HS-27A (cell line): ENCODE measurements at places on chromosomes 3 and 15.

- no peak for DNase-seq
These were observed 34.5 kb upstream of the CHST2 start for GRCh38 chr3:143084856-143085731.

- peak; percentile 54 for DNase-seq
These were observed 34.0 kb upstream of the RPP14 start for GRCh38 chr3:58271901-58272501.

DNA sequence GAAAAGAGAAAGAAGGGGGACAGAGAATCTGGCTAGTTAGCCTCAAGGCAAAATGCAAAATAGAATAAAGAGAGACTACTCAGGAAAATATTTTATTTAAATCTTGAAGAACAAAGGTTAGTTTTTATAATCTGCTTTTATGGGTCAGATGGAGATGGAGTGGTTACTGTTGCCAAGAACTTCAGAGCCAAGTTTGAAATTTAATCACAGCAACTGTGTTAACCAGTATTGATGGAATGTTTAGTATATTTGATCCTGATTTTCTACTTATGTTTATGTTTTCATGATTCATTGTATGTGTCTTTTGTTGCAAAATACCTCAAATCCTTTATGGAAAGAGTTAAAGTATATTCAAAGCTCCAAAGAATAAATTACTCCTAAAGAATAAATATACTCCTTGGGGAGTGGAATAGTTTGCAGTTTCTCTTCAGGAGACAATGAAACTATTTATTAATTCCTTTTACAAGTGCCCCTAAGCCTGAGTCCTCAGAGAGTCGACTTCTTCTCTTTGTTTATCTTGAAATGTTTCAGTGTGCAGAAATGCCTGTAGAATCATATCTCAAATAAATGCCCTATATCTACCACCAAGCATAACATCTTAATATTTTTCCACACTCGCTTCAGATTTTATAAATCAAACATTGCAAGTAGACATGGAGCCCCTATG lies 60.9 kb upstream of the THSD4 start:
- no peak for DNase-seq

- no peak for DNase-seq
These were observed 14.1 kb upstream of the SHF start for GRCh38 chr15:45201869-45202268.

GRCh38 chr3:45106874-45107273 lies 39.3 kb downstream of the CDCP1 start:
- no peak for DNase-seq

- DNase-seq, result no peak
These were observed 424.0 kb upstream of the NECTIN3 start for GRCh38 chr3:110647586-110647985.

DNA sequence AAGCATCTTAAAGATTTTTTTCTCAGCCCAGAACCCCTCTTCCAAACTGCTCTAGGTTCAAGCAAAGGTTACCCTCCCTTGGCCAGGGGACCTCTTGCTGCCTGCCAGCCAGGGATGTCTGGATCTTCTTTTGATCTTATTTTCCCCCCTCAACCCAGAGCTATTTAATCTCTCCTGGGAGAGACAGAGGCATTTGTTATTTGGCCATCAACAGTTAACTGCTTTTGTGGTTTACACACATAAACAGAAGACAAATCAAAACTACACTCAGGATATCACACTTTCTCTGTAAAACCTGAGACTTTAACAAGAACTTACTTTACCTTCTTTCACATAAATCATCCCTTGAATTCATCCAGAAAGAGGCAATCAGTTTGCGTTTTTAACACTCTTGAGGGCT lies 272.5 kb downstream of the THSD4 start:
- DNase-seq, result no peak

DNA sequence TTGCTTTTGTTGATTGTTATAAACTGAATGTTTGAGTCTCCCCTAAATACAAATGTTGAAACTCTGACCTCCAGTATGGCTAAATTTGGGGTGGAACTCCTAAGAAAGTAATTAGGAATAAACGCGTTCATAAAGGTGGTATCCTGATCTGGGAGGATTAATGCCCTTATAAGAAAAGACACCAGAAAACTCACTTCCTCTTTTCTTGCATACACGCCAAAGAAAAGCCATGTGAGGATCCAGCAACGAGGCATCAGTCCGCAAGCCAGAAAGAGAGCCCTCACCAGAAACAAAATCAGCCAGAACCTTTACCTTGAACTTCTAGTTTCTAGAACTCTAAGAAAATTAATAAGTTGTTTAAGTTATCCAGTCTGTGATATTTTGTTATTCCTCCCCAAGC lies 37.4 kb upstream of the AZI2 start:
- DNase-seq, result no peak

- no peak for DNase-seq
These were observed 15.5 kb downstream of the STIMATE start for GRCh38 chr3:52881871-52882270.

DNA sequence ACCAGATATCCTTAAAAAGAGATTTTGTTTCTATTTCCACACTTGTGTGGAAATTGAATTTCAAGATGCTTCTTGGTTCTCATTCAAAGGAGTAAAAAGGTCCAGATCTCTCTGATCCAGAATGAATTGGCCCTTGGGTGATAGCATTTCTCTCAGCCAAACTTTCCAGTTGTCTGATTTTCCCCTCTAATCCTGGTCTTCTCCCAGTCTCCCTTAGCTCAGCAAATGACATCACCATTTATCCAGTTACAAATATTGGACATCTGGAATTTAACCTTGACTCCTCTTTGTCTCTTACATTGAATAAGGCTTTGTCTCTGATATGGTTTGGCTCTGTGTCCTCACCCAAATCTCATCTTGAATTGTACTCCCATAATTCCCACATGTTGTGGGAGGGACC lies 10.2 kb upstream of the FGF7 start:
- no peak for DNase-seq

DNA sequence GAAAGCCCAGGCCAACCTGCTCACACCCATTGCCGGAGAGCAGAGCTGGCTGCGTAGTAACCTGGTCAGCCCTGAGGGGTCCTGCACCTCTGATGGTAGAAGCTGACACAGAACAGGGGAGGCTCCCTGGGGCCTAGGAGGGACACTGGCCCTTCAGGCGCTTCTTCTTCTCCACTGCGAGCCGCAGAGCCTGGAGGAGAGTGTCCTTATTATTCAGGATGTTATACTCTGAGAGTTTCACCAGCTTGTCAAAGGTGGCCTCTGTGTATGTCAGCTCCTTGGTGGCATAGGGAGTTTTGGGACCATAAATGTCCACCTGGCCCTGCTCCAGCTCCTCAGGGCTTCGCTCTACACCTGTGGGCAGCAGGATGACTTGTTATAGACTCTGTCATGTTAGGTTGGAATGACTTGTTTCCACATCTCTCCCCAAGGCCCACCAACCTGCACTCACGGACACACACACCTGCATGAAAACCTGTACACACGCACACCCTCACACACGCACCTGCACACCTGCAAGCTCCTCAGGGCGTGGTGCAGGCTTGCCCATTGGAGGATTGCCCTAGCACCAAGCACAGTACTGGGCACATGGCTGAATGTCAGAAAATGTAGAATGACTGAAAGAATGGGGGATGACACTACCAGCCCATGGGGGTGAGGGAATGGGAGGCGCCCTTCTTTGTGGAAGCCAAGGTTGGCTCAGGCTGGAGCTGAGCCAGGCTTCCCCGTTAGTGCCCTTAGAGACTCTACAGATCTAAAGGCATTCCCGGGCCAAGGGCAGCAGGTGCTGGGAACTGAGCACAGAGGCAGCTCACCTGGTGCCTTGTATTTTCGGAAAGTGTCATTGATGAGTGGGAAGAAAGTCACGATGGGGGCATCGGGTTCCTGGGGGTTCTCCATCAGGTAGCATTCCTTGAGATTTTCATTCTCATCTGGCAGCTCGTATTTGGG lies 11.5 kb upstream of the EHD4 start:
- DNase-seq, result no peak

GRCh38 chr15:49769225-49769624 lies 148.4 kb downstream of the DTWD1 start:
- DNase-seq, result no peak

GRCh38 chr3:132622761-132623160 lies 25.7 kb downstream of the ACKR4 start:
- DNase-seq, result no peak

GRCh38 chr3:102238362-102238761 lies 196.5 kb upstream of the ZPLD1 start:
- no peak for DNase-seq

DNA sequence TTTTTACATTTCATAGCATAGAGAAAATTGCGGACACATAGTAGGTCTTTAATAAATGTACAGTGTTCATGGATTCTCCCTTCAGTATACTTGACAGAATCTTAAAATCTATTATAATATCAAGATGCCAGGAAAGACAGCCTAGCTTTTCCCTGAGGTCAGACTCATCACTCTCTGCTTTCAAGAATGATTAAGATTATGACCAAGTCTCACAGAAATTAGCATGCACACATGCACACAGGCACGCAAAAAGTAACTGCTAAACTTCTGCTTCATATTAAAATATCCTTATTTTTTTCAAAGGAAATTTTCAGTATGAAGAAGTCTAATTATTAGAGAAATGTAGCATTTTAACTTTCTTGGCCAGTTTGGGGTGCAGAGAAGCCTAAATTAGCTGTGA lies 493.8 kb upstream of the NECTIN3 start:
- DNase-seq, result no peak

DNA sequence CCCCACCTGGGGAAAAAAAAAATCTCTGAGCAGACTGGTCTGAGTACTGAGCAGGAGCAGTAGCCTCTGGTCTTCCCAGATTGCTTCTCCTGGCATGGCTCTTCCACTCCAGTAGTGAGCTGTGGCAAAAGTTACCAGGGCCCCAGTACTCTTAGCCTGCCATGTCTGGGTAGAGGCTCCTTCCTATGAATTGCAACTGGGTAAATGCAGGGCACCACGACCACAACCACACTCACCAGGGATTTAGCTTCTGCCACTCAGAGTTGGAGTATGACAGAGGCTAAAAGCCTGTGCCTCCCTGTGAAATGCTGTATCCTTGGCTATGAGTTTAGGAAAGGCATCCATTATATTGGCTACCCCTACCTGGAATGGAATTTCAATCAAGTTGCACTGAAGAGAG lies 67.9 kb upstream of the CCDC54 start:
- DNase-seq, result no peak

DNA sequence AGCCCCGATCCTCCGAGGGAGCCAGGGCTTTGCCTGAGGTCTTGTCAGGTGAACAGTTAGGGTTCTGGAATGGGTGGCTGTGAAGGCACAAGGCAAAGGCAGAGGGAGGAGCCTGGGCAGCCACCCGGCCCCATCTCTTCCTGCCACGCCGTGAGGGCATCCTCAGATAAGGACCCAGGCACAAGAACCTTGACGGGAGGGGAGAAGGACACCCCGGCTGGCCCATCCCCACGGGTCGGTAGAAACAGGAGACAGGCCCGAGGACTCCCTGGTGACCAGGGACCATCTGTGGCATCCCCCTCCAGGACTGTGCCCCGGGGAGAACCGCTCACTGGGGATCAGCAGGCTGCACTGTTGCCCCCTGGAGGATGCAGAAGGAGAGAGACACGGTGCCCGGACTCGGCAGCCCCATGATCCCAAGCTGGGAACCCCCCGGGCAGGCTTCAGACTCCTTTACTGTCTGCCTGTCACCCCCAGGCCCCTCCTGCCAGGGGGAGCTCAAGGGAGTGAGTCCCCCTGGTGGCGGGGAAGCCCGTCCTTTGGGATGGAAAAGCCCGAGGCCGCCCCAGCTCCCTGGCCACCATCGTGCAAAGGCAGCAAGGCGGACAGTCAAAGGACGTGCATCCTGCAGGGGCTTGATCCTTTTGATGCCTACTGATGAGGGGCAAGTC lies 12.3 kb upstream of the PCSK6 start:
- DNase-seq, result no peak

DNA sequence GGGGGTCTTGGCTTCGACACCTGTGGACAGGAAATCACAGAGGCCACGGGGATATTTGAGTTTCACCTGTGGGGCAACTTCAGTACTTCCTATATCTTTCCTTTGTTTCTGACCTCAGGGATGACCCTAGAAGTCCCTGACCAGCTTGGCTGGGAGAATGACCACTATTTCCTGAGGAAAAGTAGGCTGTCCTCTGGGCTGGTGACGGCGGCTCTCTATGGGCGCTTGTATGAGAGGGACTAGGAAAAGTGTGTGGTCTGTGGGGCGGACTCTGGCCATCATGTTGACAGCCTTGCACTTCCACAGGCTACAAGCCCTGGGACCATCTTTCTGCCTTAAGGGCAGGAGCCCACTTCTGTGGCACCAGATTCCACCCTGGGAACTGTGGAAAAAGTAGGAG lies 43.7 kb downstream of the BTD start:
- no peak for DNase-seq

DNA sequence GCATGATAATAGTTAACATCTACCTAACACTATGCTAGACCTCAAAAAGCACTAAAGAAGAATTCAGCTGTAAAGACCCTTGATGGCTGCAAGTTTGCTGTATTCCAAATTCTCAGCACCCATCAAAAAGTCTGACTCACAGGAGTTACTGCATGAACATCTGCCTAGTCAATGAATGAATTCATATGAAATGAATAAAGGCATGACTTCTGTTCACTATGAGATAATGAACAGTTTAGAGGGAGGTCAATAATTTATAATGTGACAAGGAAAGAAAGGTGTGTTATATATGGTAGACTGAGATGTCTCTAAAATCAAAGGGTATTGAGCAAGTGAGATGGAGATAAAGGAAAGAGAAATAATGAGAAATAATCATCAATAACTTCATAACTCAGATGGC lies 508.2 kb upstream of the TGFBR2 start:
- no peak for DNase-seq

- peak; percentile 1 for DNase-seq
These were observed 346.8 kb downstream of the CNTN3 start for GRCh38 chr3:74267588-74268184.

DNA sequence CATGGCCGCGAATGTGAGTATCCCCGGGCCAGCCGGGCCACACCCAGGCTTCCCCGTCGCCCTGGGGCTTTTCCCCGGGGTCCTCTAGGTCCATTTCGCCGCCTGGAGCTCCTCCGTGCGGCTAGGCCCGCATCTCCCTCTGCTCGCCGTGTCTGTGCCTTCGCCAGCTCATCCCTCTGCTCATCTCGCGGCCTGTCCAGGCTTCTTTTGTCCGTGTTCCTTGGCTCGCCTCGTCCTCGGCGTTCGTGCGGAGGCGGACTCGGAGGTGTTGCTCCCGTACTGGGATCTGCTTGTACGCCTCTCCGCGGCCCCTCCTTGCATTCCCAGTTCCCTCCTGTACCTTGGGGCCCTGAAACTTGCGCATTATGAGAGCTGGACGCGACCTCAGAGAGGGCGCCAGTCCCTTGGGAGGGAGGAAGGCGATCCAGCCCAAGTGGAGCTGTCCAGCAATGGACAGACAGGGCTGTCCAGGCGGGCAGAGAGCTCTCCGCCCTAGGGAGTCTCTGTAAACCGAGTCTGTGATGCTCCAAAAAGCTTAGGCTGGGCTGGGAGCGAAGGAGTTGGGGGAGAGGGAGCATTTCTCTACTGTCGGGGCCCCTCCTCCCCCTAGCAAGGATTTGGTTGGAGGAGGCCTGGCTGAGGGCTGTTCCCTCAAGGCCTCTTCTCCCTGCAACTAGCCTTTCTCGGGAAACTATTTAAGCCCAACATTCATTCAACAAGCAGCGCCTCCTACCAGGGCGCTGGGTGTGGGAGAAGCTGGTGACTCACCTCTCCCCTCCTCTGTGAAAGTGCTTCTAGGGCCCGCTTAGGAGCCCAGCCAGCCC lies 553 bp downstream of the TMEM43 start:
- peak; percentile 92 for DNase-seq
